ENCODE measurements at places on chromosomes 11 and 22.

- DNase-seq, result no peak
Measured at GRCh38 chr11:15651033-15651432, 536.3 kb downstream of the INSC start.

DNA sequence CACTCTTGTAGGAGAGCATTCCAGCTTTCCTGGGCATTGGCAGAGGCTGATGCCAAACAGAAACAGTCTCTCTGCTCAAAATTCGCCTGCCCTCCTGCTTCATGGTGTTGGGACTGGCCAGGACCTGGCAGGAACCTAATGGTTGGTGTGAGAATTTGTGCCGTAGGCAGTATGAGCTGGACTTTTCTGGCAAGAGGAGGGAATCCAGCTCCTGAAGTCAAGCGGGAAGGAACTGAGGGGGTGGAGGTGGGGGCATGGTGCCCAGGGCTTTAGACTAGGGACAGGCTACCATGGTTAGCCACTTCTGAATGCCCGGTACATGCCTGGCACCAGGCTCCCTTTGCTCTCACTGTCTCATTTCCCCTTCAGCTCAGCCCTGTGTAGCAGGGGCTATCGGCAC lies 6.9 kb upstream of the TOMM22 start:
- DNase-seq, result no peak

DNA sequence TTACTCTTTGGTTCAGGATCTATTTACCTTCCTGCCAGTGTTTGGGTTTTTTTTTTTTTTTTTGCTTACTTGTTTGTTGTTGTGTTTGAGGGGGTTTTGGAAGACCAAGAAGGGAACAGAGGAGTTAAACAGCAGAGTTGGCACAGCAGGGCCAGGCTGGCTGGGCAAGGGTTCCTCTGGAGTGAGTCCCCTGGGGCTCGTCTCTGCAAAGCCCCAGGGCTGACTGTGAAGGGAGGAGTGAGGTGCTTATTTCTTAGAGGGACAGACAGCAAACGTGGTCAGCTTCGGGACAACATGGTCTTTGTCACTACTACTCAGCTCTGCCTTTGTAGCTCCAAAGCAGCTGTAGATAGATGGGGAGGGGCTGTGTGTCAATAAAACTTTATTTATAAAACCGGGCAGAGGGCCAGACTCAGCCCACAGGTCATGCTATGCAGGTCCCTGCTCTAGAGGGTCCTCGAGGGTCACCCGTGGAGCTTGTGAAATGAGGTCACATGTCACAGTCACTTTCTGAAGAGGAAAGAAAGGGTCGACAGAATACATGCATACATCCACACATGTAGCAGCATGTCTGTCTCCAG lies 1404.7 kb downstream of the BRD1 start:
- DNase-seq, result no peak

DNA sequence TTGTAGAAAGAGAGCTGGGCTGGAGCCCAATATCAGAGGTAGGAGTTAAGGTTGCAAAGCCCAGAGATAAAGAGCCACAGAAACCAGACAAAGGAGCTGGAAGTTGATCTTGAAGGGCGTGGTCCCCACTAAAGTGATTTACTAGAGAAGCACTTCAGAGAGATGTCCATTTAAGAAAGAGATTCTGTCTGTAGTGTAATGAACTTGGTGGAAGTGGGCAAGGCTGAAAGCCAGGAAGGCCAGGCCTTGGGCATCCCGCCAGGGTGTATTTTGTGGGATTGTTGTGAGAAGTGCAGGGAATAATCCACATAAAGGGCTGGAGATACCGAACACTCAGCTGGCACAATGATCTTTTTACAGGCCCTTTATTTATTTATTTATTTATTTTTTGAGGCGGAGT lies 1398.8 kb downstream of the TBC1D22A start:
- no peak for DNase-seq

- DNase-seq, result no peak
Measured at GRCh38 chr11:77259641-77260040, 41.8 kb downstream of the GDPD4 start.

DNA sequence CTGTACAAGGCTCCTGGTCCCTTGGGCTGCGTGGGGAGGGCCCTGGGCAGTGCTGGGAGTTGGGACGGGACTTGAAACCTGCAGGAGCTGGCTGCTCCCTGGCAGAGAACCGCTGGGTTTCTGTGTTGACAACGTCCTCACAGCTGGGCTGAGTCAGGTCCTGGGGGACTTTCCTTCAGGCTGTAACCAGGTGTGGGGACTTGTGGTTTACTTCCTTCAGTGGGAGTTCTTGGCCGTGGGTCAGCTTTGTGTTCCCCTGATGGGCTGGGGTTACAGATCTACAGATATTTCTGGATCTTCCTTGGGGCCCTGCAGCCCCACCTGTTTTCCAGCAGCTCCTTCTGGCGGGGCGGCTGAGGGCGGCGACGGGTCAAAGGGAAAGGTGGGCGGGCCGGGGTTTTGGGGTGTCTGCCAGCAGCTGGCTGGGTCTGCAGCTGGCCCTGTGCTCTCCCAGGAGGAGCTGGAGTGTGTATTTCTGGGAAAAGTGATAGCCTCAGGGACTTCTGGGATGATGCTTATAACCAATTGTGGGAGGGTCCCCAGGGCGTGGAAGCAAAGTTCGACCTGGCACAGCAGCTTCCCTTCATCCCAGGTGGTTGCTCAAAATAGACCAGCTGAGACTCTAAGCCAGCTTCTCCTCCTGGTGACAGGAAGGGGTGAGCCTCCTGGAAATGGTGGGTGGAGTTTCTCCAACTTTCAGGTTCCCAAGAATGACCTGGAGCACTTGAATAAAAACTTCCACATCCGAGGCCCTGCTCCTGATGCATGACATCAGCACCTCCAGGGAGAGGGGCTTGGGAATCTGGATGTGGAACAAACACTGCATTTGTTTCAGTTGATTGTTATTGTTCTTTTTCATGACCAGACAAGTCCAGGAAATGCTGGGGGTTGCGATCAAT lies 19.1 kb downstream of the ST14 start:
- no peak for DNase-seq

DNA sequence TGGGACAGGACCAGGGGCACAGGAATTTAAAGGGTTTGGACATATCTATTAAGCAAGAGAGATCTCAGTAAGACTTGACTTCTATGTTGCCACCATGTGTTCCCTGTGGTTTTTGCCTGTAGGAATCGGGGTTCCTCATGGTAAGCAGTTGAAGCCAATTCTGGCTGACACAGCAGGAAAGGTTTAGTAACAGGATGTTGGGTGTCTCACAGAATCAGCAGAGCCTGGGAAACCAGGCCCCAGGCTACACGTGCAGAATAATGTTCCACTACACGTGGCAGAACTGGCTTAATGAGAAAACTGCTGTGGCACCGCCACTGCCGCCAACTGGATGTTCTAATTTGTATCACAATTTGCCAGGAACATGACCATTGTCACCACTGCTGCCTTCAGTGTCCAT lies 264.6 kb upstream of the PLET1 start:
- DNase-seq, result no peak

DNA sequence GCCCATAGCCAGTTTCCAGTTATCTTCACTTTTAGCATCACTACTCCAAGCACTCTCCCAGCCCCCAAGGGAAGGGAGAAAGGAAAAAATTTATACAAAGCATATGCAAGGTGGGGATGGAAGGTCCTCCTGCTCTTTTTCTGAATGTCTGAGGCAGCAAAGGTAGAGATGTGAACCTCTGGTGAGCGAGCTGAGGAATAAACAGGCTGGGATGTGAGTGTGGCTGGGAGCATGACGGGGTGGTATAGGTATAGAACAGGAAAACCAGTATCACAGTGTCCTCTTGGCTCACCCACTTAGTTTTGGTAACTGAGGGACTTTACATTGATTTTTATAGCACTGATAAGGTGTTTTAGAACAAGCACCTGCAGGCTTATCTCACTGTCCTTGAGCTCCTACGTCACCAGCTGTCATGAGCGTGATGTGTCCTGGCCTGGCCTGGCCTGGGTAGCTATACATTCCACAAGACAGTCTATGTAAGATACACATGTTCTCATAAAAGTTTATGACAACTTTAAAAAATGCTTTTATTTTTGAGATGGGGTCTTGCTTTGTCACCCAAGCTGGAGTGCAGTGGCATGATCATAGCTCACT lies 10.3 kb upstream of the POLD3 start:
- no peak for DNase-seq

DNA sequence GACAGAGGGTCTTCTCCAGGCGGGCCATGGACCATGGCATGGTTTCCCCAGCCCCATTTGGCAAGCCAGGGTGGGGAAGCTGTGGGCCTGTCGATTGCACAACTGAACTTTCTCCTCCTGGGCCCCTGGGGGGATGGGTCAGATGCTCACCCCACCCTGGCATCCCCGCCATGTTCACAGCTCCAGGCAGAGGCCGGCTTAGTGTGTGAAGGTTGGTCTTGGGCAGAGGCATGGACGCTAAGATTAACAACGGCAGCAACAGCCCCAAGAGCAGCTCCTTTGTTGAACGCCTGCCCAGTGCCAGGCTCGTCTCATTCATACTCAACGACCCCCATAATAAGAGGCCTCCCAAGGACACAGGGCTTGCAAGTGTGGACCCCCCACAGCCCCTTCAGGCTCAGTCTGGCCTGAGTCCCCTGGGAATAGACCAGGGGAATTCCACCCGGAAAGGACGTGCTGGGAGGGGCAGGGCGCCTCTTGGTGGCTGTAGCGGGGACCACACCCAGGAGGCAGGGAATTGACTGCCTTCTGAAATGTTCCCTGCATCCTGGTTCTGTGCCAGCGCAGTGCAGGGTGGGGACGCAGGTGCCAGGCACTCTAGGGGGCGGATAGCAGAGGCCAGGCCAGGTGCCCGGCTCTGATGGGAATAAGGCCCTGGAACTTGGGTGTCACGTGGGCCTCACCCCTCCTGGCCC lies 8.3 kb downstream of the TSPO start:
- no peak for DNase-seq
